ENCODE measurements at places on chromosomes 1 and 21.

DNA sequence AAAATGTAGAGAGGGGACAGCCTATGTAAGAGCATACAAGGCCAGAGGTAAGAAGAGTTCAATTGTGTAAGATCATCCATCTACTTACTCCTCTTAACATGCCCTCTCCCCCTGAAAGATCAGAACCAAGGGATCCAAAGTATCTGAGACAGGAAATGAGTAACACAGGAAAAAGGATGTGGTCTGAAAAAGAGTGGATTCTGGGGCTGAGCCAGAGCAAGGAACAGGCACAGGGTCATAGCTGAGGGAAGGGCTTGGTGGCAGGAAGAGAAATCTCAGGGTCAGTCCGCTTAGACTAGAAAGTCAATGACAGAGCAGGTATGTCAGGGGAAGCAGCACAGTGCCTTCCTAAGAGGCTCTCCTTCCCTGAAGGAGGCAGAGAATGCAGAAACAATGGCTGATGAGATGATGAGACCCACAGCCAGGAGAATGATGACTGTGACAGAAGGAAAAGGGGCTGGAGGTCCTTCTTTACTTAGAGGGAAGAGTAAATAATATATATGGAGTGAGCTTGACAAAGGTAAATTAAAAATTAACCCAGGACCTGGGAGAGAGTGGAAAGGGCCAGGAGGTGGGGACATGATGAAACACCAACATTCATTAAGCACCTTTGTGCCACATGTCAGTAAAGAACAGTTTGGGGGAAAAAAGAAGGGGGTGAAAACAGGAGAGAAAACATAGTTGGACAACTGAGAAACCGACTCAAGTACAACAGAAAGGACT is 26.2 kb upstream of the A3GALT2 start:
- DNase-seq: no peak

GRCh38 chr1:160777486-160778089 is 18.4 kb upstream of the LY9 start:
- DNase-seq: peak; percentile 64

DNA sequence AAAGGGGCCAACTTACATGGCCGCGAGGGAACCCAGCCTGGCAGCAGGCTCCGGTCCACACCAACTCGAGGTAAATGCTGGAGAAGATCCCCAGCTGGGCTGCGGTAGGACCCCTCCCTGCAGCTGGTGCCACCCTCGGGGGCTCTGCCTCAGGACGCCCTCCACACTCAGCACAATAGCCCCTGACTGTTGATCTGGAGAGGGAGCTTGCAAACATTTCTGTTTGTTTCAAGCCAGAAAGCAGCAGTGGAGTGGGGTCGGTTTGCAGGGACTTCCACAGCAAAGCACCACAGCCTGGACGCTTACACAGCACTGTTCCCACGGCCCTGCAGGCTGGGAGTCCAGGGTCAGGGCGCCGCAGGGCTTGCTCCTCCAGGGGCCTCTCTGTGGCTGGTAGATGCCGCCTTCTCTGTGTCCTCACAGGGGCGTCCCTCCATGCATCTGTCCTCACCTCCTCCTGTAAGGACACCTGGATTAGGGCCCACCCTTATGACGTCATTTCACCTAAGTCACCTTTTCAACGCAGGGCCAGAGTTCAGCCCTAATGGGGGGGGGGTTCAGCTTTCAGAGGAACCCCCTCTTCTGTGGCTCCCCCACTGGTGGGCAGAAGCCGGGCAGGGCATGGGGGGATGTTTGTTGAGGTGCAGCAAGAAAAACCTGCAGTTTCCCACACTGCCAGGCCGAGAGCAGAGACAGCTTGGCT is 24.1 kb upstream of the TTC34 start:
- DNase-seq: no peak

- DNase-seq: peak; percentile 58
Observed at GRCh38 chr1:66764994-66765578, 12.8 kb downstream of the DYNLT5 start.

GRCh38 chr21:42154237-42155044 is 64.5 kb upstream of the ABCG1 start:
- DNase-seq: no peak

DNA sequence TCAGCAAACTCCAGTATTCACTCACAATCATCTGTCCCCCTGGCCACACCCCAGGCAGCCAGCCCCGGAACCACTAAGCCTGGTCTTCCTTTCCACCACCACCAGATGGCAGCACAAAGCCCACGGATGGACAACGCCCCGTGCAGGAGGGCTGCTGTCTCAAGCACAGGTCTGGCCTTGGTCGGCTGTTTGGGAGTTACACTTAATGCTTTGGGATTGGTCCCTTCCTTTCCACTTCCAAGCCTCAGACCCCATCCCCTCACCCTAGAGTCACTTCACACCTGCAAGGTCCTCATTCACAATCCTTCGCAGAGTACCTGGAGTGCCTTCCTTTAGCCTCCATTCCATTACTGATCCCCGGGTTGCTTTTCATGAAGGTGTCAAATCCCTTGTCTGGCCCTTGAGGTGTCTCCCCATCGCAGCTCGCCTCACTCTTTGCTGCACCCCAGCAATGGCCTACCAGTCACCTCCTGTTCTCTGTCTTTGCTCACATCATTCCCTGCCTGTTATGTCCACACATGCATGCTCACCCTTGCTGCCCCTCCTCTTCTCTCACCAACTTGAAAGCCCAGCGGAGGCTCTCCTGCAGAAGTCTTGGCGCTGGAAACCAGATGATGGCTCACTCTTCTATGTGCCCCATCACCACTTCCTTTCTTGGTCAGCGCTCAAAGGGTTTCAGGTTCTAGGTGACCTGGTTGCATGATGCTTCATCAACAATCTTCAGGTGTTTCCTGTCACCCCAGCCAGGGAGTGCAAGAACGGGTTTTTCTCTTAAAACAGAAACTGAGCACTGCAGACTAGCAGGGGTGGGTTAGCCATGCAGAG is 24.9 kb upstream of the KCNA2 start:
- DNase-seq: peak; percentile 89

DNA sequence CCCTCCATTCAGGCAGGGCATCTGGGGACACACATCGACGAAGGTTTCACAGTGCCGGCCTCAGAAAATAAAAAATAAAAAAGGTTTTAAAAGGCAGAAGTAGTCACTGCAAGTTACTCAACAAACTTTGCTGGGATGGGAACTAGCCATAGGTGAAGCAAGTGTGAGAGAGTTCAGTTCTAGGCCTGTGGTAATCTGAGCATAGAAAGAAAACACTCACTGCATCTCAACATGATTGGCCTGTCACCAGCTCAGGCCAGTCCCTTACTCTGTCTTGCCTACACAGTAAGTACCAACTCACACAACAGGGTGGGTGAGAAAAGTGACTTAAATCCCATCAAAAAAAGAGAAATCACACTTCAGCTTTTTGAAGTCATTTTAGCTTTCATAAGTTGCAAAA is 30.2 kb upstream of the ADAM30 start:
- no peak for DNase-seq

- no peak for DNase-seq
Observed at GRCh38 chr1:110360431-110360830, 21.3 kb downstream of the RBM15 start.

GRCh38 chr1:205189131-205189530 is 22.4 kb downstream of the DSTYK start:
- DNase-seq: no peak

GRCh38 chr1:200780545-200781369 is 42.1 kb downstream of the CAMSAP2 start:
- no peak for DNase-seq

GRCh38 chr1:243917177-243917862 is 67.3 kb upstream of the AKT3 start:
- DNase-seq: no peak

DNA sequence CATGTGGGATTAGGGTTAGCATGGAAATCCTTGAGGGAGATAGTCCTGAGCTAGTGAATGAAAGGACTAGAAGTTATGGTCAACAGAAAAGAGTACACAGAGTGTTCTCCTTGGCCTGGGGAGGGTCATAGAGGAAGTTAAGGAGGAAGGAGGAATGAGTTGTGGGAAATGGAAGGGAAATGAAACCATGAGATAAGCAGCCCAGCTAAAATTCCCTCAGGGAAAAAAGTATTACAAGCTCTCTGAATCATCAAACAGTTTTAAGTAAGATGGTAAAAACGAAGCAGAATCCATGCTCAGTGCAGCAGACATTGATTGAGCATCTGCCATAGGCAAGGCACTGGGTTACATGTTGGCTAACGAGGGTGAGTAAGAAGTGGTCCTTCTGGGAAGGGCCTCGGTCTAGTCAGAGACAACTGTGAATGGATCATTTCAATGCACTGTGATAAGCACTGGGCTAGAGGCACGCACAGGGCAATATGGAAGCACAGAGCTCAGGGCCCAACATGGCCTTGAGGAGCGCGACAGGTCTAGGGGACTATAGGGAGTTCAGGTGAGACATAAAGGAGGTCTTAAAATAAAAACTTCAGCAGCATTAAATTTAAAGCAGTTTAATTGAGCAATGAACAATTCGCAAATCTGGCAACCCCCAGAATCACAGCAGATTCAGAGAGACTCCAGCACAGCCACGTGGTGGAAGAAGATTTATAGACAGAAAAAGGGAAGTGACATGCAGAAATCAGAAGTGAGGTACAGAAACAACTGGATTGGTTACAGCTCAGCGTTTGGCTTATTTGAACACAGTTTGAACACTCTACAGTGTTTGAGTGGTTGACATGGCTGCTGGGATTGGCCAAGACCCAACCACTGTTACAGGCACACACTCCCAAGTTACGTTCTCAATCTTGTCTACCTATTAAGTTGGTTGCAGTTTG is 219.5 kb downstream of the HLX start:
- no peak for DNase-seq

GRCh38 chr1:209277662-209278061 is 305.9 kb upstream of the CAMK1G start:
- no peak for DNase-seq

- DNase-seq: no peak
Observed at GRCh38 chr1:175219774-175220173, 27.2 kb upstream of the KIAA0040 start.

DNA sequence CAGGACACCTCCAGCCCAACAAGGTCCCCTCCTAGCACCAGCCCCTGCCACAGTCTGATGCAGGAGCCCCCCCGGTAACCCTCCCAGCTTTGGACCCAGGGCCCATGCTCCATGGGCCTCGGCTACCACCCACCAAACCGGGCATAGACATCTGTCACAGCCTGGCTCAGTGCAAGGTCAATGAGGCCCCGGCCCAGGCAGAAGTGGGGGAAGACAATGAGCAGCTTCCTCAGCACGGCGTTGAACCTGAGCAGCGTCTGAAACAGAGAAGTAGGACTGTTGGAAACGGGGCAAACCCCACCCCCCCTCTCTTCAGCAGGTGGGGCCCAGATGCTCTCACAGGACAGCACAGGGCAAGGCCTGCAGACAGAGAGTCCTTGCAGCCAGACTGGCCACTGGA is 101.9 kb upstream of the GCLM start:
- DNase-seq: no peak
